CD4-positive, alpha-beta memory T cell (primary cell): ENCODE measurements at places on chromosomes 3 and 15. TPM values are rescaled to one million over a fixed set of nuclear protein-coding genes. Genes with fewer than 3 reads are reported as not detected.

- no peak for DNase-seq
Measured at GRCh38 chr3:27960133-27960532, 238.0 kb upstream of the EOMES start.

The FURIN gene
- total RNA-seq, result 40.3 TPM

DNA sequence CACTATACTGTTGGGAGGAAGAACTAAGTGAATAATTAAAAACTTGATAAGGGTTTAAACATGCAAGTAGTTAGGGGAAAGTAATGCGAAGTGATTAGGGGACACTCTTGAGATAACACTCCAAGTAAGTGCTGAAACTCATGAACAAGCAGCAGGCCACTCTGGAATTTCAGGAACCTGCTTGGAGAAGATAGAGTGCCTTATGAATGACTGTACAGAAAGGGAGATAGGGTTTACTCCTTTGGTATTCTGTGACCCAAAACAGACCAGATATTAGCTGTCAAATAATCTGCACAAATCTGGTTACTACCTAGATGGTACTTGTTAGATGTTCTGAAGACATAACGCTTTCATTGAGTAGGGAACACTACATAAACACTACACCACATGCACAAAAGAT is 85.6 kb downstream of the FRMD4B start:
- DNase-seq, result no peak

DNA sequence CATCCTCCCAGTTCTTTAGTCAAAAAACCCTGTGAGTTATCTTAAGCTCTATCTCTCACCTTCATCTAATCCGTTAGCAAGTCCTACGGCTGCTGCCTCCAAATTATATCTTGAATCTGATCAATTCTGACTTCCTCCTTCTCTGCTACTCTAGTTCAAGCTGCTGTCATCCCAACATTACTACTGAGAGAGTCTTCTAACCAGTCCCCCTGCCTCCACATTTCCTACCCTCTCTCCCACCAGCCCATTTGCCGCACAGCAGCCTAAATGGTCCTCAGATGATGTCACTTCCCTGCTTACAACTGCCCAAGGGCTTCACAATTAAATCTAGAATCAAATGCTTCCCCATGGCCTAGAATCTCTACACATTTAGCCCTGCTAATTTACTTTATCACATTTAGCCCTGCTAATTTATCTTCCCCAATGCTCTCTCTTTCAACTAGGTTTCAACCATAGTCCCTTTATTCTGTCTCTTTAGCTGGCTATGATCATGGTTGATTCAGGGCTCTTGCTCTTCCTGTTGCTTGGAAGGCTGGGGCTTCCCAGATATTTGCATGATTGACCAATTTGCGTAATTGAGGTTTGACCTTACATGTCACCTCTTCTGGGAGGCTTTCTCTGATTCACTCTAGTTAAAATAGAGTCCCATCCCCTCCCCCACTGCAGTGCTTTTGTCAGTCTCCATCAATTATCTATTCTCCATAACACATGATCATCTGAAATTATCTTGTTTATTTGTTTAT is 11.0 kb upstream of the ARL14 start:
- DNase-seq, result no peak

DNA sequence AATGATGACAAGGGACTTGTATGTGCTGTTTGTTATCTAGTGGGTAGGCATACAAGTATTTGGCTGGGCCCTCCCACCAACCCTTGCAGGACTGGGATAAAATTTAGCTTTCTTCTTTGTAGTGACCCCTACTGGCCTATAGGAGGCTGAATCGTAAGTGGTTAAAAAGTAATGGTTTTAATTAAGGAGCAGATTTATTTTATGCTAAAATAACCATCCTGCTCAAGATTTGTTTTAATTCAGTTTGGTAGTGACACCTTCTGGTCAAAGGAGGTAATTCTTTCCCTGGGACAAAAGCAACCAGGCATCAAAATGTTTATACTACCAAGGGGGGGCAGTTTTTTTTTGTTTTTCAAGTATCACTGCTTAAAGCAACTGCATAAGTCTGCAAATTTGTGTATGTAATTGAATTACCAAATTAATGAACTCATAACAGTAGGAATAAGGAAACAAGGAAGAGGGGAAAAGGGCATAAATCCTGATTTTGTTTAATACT is 70.7 kb downstream of the TOP2B start:
- DNase-seq, result peak; percentile 40

GRCh38 chr15:88655800-88656488 is 17.1 kb downstream of the ISG20 start:
- DNase-seq, result no peak
